ENCODE measurements at places on chromosomes 1 and 21. TPM values are rescaled to one million over a fixed set of nuclear protein-coding genes. Genes with fewer than 3 reads are reported as not detected.

Gene PLA2G2C
- not detected for total RNA-seq

Gene DONSON
- total RNA-seq, result 10.1 TPM

GRCh38 chr1:244651956-244652622 is 837 bp upstream of the DESI2 start:
- DNase-seq, result no peak

DNA sequence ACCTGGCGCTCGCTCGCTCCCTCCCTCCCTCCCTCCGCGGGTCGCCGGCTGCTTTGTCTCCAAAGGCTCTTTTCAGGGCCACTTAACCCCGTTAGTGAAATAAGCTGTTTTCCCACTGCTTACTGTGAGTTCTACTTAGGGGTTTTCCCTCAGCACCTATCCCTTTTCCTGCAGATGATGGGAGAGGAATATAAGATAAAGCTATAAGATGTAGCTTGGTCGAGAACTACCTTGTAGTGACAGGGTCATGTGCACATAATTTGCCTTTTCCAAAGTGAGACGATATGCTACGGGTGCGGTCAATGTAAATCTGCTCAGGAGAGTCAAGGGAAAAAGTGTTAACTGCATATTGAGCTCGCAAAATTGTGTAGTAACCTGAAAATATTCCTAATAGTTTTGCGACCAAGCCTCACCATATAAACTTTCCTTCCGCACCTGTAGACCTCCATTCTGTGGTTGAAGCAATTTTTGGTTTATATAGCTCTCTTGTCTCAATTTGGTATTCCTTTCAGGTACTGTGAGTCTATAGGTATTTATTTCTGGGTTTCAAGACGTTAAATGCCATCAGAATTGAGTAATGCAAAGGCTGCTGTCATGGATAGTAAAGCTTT is 55.8 kb upstream of the BOLA1 start:
- no peak for DNase-seq

- no peak for DNase-seq
Observed at GRCh38 chr1:44408632-44409602, 3.9 kb downstream of the RNF220 start.

GRCh38 chr1:112636597-112637253 is 17.1 kb downstream of the CAPZA1 start:
- DNase-seq, result no peak

DNA sequence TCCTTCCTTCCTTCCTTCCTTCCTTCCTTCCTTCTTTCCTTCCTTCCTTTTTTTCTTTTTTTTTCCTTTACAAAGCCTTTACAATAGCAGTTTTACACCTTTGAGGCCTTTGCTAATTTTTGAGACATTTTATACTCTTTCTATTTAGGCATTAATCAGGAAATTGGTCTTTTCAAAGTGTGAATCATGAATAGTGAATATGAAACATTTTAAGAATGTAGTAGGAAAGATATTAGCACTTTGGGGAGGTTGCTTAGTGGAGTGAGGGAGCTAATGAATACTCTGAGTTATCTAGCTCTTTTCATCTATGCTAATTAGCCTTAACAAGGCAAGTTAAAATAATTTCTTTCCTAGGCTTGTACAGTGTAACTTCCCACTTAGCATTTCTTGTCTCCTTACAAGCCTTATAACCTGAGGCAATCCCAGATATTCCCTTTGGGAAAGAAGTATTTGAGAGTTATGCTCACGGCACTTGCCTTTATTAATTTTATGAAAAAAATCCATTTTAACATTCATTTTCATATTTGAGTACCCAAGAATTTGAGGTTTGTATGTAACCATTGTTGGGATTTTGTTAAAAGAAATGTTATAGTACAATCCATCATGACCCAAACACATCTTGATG is 122.6 kb downstream of the NTNG1 start:
- DNase-seq, result no peak
